ENCODE measurements at places on chromosomes 6 and 20.

GRCh38 chr6:121463087-121463486 lies 27.6 kb downstream of the GJA1 start:
- no peak for DNase-seq

GRCh38 chr20:36745234-36745926 lies 510 bp downstream of the NDRG3 start:
- no peak for DNase-seq

DNA sequence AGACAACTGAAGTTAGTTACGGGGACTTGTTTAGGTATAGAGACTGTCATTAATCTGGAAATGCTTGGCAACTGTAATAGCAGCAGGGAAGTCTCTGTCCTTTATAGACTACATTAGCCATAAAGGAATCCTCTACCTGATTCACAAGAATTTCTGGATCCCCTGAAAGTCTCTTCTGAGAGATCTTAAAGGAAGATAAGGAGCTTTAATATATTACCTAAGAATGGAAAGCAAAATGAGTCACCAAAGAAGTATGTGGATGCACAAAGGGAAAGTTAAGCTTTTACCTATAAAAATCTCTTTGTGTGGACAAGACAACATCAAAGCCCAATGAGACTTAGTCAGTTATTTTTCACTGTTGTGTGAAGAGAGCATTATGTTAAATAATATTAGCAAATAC lies 92.2 kb upstream of the RSPO3 start:
- no peak for DNase-seq

DNA sequence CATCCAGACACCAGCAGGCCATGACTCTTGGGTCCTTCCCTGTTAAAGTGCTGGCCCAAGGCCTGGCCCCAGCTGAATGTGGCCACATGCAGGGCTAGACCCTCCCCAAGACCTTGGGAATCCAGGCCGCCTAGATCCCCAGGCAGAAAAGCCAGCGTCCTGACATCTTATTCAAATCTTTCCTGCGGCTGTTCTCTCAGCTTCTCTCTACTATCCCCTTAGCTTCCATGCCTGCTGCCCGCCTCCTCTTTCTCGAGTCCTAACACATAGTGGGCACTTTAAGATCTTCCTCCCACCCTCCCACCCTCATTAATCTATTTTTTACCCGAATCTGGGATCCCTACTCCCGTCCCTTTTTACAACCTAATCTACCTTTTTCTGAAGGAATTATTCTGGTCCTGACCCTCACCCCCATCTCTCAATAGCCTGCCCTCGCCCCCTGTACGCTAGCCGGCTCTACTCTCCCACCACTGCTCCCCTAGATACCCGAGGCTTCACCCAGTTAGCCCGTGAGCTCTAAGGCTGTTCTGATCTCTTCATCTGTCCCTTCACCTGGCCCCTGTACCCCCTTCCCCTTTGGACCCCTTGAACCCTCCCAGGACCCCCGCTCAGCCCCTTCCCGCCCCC lies at the start of gene CCHCR1:
Gene CCHCR1, minus strand, starts transcription at position 290 of the 627 bp plus-strand sequence. Its CDS starts 202 bp downstream, at position 88.
- DNase-seq, result no peak

DNA sequence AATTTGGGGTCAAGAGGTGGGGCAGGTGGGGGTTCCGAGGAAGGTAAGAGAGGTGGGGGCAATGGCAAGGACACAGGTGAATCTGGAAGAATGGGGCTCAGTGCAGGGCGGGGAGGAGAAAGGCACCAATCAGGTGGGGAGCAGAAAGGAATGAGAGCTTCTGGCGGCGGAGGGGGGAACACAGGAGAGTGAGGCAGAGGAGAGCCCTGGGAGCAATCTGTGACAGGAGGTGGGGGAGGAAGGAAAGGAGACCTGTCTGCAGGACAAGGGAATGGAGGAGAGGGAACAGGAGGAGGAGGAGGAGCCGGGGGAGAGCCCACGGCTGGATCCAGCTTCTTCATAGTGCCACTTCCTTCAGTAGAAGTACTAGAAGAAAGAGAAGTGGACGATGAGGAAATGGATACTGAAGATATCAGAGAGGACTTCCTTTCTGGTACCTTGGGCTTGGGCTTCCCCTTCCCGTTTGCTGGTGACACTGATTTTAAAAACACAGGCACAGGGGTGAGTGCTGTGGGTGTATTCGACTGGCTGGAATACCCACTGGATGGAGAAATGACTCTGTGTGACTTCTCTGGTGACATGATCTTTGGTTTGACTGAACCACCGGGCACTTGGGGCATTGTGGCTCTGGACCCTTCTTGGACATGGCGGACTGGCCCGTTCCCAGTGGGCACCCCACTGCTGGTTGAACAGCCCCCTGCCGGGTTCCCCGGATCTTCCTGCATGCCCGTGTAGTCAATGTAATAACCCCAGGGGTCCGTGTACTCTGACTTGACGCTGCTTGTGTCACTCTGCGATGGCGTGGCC lies 27.4 kb downstream of the HEBP2 start:
- DNase-seq, result no peak

DNA sequence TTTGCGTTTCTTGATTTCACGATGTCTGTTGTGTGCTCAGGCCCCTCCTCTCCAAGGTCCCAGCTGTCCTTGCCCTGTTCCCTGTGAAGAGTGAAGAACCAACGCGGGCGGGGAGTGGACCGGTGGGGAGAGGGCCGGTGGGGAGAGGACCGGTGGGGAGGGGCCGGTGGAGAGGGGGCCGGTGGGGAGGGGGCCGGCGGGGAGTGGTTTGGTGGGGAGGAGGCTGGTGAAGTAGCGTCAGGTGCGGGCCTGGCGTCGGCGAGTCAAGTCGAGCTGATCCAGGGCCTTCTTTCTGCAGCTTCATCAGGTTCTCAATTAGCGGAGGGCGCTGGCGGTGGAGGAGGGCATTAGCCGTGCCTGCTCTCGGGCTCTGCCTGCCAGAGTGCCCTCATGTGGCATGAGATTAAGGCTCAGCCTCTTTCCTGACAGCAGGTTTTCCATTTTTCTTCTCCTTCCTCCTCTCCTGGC lies 21.2 kb upstream of the BHLHE23 start:
- no peak for DNase-seq

DNA sequence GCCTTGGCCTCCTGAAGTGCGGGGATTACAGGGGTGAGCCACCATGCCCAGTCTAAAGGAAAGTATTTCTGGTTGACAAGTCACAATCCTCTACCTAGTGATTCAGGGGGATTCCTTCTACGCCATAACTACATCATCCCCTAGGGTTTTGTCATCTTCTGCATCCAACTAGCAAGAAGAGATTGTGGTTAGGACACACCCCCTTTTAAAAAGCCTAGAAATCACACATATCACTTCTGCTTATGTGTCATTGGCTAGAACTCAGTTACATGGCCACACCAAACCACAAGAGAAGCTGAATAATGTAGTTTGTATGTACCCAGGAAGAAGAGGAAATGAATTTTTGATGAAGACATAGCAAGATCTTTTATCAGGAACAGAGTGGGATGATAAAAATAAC lies 14.7 kb upstream of the CHD6 start:
- DNase-seq, result no peak

- no peak for DNase-seq
These were observed 27.9 kb downstream of the UBD start for GRCh38 chr6:29531668-29532067.

DNA sequence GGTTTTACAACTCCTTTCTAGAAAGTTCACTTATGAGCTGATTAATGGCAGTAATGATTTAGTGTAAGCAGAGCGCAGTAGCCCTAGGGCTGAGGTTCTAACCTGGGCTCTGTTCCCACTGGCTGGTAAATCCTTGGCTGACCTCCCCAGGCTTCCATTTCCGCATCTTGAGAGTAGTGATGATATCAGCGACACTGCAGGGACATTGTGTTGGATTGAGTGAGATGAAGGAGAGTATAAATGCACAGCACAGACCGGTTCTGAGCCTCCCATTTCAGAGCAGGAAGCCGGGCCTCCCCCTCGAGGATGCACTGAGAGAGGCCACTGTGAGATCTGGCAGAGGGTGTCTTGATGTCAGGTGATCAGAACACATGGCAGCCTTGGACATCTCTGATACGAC lies 477.2 kb upstream of the SULF2 start:
- no peak for DNase-seq

GRCh38 chr20:33169176-33169794 lies 1.3 kb downstream of the BPIFA2 start:
- DNase-seq, result peak; percentile 4

GRCh38 chr6:145836170-145836569 lies 21.6 kb upstream of the FBXO30 start:
- no peak for DNase-seq

- DNase-seq, result no peak
These were observed 6.8 kb downstream of the CDKN1A start for GRCh38 chr6:36685166-36685924.

DNA sequence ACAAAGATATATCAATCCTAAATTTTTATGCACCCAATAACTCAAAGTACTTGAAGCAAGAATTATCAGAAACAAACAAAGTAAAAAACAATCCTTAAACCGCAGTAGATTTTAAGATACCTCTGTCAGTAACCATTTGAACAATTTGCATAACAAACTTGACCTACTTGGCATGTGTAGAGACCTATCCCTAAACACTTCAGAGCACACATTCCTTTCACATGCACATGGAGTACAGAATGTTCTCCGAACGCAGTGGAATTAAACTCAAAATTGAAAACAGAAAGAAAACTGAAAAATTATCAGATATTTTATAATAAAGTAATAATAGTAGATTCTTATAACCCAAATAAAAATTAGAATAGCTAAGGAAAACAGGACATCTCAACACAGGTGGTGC lies 162.6 kb upstream of the THBS2 start:
- no peak for DNase-seq
